HCT116 (cell line): ENCODE measurements at places on chromosomes 3 and 15. TPM values are rescaled to one million over a fixed set of nuclear protein-coding genes. Genes with fewer than 3 reads are reported as not detected.

- no peak for DNase-seq
These were observed 69.6 kb downstream of the CGNL1 start for GRCh38 chr15:57445872-57446271.

The P2RY14 gene
- total RNA-seq, result not detected

DNA sequence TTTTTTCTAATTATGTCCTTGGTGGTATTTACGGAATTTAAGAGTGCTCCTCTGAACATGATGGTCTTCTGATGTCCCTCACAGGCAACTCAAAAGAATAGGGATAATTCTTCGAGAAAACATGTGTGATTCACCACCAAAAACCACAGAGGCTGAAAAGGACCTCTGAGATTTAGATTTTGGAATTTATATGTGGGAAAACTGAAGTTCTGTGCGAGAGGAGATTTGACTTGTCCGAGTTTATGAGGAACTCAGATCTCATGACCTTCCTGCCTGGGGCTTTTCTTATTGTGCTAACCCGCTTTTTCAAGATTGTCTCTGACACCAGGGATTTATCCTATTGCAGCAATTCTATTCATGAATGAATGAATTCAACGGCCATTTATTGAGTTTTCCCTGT is 142.4 kb downstream of the FAM43A start:
- no peak for DNase-seq

The DNAH12 gene
- total RNA-seq, result not detected

DNA sequence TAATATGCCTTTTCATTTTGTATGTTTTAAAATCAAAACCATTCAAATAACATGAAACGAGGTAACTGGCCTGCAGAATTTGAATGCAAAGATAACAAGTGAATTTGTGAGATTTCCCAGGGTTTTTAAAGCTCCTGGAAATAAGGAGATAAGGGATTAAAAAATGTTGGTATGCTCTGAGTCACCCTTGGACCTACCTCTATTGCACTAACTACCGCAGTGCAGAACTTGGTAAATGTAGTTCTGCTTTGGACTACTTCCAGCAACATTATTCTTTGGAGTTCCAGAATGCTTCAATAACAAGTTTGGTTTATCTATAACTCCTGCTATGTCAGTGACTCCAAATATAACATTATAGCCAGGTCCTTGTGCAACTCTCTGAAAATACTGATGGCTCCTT is 201.7 kb downstream of the GAP43 start:
- no peak for DNase-seq

- no peak for DNase-seq
These were observed 207.5 kb downstream of the CADPS start for GRCh38 chr3:62667714-62668113.

- DNase-seq, result no peak
These were observed 26.9 kb downstream of the RAB11A start for GRCh38 chr15:65896236-65896635.

The LDHAL6B gene
- total RNA-seq, result not detected

DNA sequence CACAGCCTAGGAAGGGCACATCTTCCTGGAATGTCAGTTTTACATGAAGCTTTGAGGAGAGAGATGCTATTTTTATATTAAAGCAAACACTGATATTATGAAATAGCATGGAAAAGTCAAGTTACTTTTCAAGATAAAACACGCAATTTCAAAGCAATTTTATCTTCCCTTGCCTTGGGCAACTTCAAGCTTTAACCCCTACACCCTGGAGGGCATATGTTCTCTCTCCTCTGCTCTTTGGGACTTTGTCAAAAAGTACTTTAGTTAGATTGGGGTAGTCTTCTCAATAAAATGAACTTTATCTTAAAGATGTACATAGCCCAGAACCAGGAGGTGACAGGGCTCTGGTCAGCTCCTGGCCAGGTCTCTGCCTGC is 86.9 kb upstream of the PLXNA1 start:
- DNase-seq, result no peak
